NCI-H2029 (cell line): ENCODE measurements at places on chromosomes 2 and 18.

- no peak for DNase-seq
Measured at GRCh38 chr2:235970204-235971040, 197.8 kb downstream of the GBX2 start.

GRCh38 chr2:111711270-111711669 is 172.7 kb downstream of the ANAPC1 start:
- DNase-seq, result no peak

DNA sequence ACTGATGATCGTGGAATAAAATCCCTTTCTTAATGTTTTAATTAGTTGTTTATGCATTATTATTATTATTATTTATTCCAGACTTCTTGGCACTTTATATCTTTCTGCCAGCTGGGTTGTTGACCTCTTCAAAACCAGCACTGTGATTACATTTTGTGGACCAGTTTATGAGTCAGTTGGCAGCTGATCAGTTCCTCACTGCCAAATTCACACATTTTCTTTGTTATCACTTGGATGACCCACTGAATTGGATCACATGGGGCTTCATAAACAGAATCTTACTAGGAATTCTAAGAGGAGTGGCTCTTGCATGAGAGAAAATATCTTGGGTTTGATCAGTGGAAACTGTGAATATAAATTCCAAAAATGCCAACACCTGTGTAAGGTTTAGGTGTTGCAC is 321.8 kb upstream of the SPRED2 start:
- no peak for DNase-seq

DNA sequence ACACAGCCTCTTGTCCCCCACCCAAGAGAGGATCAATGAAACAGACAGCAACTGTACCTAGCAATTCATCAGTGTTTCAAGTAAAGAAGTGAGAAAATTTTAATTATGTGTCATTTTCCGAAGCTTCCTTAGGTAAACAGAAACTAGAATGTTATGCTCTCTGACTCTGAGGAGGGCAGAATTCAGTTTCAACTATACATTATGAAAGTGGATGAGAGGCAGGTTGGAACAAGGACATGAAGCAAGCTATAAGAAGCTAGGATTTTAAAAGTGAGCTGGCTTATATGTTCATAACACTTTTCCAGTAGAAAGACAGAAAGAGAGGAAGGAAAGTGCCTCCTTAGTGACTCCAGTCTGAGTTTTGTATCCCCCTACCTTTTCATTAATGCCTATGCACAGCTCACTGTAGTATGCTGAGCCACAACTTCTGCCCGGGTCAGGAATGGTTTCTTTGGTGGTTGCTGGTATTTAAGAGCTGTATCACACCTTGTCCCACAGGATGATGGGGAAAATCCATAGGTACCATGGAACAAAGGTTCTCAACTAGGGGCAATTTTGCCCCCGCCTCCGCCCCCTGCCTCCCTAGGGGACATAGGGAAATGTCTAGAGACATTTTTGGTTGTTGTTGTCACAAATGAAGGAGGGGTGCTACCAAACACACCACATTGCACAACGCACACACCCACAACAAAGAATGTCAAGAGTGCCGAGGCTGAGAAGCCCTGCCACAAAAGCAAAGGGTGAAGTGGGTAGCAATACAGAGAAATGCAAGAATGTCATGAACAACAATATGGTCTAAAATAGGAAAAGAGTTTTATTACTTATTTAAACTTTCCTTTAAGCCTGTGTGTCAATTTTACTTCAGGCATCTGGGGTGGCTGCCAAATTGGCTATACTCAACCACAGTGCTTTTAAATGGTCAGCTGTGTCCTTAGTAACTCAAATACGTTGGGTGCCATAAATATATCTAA is 161.0 kb upstream of the ZFP36L2 start:
- no peak for DNase-seq

GRCh38 chr2:7071916-7072556 is 154.8 kb downstream of the RNF144A start:
- no peak for DNase-seq

DNA sequence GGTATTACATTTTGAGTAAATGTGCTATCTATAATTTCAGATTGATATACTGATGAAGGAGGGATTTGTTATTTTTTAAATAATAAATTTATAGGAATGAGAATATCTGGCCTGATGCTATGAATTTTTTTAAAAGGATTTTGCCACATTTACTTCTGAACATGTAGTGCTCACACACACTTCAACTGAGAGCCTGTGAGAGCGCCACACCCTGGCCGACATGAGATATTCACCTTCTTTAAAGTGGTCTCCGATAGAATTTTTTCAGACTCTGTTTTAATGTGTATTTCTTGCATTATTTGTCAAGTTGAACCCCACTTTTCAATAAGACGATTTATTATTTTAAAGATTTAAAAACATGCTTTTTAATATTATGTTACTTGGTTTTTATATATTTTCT is 813.3 kb downstream of the DCC start:
- DNase-seq, result no peak

DNA sequence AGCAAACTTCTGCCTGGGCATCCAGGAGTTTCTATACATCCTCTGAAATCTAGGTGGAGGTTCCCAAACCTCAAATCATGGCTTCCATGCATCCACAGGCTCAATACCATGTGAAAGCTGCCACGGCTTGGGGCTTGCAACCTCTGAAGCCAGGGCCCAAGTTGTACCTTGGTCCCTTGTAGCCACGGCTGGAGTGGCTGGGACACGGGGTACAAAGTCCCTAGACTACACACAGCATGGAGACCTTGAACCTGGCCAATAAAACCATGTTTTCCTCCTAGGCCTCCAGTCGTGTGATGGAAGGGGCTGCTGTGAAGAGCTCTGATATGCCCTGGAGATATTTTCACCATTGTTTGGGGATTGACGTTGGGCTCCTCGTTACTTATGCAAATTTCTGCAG is 43.4 kb upstream of the GALNT13 start:
- DNase-seq, result no peak

DNA sequence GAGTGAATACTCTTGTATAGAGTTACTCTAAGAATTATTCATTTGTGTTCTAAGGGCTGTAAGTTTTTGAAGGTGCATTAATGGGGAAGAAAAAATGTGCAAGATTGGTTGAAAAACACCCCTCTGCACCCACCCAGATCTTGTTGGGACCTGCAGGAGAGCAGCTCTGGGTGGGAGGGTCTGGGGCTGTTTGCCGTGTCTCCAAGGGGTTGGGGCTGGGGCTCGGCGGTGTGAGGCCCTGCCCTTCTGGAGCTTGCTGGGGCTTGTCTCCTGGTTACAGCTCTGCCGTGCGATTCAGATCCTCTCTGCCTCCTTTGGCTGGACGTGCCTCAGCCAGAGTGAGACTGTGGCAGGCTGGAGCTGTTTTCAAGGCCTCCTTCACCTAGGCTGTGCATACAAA is 26.1 kb downstream of the IGFBP2 start:
- DNase-seq, result no peak

GRCh38 chr2:237650455-237650850 is 23.1 kb downstream of the LRRFIP1 start:
- no peak for DNase-seq

DNA sequence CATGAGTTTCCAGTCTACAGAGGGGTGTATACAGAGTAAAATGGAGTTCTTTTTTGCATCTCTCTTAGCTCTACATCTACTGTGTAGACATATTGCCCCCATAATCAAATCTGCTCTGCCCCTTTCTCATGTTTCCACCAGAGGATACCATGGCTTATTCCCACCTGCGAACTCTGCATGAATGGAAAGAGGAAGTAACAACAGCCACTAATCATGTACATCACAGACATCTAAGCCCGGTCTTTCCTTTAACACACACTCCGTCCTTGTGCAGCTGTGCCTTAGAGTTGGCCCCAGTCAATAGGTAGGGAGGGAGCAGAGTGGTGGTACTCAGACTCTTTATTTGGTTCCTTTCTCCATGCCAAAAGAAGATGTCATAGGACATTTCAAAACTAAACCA is 147.3 kb upstream of the NRP2 start:
- DNase-seq, result no peak

DNA sequence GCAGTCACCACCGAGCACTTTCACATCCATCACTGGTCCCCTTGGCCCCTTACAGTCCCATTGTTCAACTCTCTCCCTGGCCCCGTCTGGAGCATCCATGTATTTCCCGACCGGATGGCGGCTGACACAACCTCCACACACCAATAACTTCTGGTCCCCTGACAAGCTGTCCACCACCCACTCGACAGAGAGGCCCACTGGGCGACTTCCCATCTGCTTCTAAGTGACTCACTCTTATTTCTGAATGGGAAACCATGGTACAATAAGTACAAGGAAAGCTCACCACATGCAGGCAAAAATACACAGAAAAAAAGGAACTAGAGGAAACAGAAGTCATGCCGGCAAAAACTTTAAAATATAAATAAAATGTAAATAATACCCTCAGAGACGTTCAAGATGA is 82.9 kb upstream of the RAB12 start:
- DNase-seq, result no peak

DNA sequence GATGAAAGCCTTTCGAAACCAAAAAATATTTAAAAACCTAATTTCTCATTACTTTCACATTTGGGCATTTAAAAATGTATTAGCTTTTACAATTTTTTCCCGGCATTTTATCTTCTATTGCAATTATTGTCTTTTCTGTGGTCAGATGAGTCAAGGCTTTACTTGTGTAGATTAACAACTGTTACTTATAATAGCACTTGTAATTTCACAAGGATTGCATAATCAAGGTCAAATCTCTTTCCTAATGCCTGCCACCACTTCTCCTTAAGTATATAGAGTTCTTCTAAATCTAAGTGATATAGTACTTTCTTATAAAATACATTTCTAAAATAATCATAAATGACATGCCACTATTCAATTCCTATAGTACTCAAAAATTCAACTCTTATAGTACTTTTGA is 67.2 kb downstream of the SLC8A1 start:
- no peak for DNase-seq

DNA sequence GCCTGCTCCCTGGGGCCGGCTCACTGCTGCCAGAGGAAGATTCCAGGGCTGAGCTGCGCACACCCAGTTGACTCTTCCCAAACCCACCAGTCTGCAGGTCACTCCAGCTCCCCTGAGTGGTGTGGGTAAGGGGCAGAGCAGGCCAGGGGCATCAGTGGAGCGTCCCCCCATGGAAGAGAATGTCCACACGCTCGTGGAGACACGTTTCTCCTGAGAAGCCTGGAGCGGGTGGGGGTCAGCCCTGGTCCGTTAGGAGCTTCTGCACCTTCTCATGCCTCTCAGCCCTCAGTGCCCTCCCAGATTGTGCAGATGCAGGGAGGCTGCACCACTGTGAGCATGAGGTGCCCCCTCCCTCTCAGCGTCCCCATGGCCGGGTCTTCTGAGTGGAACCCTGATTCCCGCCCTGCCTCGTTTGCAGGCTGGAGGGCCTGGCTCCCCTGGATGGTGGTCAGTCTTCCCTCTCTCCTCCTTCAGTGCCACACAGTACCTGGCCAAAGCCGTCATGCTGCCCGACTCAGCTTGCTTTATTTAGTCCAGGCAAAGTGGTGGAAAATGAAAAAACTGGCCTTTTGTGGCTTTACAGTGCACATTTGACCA is 37.0 kb downstream of the TWIST2 start:
- DNase-seq, result no peak

DNA sequence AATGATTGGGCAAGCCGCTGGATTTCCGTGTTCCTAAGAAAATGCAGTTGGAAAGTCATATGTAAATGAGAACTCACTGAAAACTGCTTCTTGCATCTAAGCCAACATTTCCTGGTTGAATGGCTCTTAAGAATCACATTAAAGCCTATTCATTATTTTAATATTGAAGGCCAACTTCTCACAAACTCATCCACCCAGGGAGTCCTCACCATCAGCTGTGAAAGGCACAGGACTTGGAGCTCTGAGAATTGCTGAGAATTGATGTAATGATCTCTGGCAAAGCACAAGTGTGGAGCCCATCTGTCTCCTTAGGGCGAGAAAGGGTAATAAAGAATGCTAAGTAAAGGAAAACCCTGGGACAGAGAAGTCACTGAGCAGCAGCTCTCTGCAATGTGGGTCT is 55.9 kb upstream of the APCDD1 start:
- no peak for DNase-seq

- DNase-seq, result no peak
Measured at GRCh38 chr18:10419420-10420103, 34.9 kb upstream of the APCDD1 start.

GRCh38 chr2:219596954-219597551 is 604 bp upstream of the STK11IP start:
- DNase-seq, result no peak

- no peak for DNase-seq
Measured at GRCh38 chr2:127884436-127884835, 1.3 kb downstream of the AMMECR1L start.

- no peak for DNase-seq
Measured at GRCh38 chr2:104004821-104005220, 849.1 kb upstream of the POU3F3 start.

GRCh38 chr18:6010284-6010683 is 115.0 kb upstream of the TMEM200C start:
- DNase-seq, result no peak

GRCh38 chr2:217652761-217653639 is 349.8 kb downstream of the TNS1 start:
- DNase-seq, result no peak

GRCh38 chr18:55141318-55141717 is 182.1 kb upstream of the CCDC68 start:
- no peak for DNase-seq

- DNase-seq, result peak; percentile 50
Measured at GRCh38 chr2:10832203-10832936, 19.8 kb upstream of the PDIA6 start.

- DNase-seq, result peak; percentile 27
Measured at GRCh38 chr18:26765498-26765897, 100.0 kb downstream of the AQP4 start.

DNA sequence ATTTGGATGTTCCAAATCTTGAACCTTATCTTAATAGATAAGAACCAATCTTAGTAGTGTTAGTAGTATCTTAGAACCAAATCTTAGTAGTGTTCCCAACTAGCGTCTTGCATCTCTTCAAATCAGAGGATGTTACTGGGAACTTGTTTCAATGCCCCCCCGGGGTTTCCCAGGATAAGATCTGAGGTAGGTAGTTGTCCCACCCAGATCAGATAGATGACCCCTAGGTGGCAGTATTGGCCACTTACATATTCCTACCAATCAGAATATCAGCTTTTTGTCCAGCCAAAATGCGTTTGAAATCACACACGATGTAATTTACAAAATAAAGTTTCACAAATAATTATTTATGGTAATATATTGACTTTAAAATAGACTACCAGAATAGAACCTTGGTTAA is 314.8 kb downstream of the MBD2 start:
- DNase-seq, result no peak

DNA sequence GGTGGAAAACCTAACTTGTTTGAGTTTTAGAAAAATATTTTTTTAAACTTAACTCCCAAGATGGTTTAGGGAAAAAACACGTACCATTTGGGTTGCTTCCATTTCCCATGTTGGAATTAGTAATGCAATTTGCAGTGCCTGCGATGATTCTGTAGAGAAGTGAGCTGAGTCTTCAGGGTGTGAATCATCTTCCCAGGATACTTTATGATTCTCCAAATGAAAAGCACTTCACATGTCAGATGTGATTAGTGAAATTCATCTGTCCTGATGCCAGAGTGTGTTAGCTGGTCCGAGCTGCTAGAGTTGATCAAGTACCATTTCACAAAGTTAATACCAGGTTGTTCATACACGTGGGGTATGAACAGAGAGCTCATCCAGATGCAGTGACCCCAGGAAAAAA is 59.1 kb downstream of the ACOXL start:
- DNase-seq, result no peak

- DNase-seq, result peak; percentile 17
Measured at GRCh38 chr2:20015482-20016083, 3.1 kb upstream of the MATN3 start.
